ENCODE measurements at places on chromosomes 11 and 22.

DNA sequence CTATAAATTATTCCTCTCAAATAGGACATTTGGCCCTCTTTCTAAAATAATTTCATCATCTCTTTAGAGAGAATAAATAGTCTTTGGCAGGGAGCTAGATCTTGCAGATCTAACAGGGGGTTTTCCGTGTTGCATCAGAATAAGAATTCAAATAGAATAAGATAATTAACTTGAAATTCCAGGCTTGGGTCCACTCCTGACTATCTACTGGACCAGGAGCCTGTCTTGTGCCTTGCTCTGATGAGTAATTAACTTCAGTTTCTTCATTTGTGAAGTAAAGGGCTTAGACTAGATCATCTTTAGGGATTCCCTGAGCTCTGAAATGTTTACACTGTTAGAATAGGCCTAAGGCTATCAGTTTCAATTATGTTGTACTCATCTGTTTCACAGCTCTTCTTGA is 23.5 kb upstream of the TMEM123 start:
- peak; percentile 34 for DNase-seq

GRCh38 chr11:107857550-107858216 is 904 bp downstream of the SLC35F2 start:
- DNase-seq = peak; percentile 13

GRCh38 chr22:35687461-35687860 is 30.2 kb upstream of the APOL5 start:
- no peak for DNase-seq

DNA sequence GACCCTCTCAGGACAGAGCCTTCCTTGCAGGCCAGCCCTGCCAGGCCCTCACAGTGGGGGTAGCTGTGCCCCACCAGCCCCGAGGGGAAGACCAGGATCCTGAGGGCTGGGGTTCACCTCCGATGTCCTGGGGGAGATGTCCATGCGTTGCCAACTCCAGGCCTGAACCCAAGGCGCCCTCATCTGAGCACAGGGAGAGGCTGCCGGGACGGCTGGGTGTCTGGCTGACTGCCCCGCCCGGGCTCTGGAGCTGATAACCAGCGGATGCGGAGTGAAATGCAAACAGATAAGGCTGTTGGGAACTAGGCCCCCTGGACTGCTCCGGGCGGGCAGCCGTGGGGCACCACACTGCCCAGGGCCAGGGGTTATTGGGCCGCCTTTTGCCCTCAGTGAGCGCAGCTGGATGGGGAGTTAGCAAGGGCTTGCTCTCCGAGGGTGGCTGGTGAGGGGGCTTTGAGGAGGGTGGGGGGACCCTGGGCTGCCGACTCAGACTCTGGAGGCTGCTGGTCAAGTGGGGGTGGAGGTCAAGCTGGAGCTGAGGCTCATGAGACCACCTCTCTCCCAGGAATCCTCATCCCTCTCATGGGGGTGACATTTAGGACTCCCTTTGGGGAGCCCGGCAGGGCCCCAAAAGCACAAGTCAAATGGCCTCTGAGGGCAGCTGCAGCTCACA is 5.6 kb upstream of the MUC6 start:
- DNase-seq = no peak

DNA sequence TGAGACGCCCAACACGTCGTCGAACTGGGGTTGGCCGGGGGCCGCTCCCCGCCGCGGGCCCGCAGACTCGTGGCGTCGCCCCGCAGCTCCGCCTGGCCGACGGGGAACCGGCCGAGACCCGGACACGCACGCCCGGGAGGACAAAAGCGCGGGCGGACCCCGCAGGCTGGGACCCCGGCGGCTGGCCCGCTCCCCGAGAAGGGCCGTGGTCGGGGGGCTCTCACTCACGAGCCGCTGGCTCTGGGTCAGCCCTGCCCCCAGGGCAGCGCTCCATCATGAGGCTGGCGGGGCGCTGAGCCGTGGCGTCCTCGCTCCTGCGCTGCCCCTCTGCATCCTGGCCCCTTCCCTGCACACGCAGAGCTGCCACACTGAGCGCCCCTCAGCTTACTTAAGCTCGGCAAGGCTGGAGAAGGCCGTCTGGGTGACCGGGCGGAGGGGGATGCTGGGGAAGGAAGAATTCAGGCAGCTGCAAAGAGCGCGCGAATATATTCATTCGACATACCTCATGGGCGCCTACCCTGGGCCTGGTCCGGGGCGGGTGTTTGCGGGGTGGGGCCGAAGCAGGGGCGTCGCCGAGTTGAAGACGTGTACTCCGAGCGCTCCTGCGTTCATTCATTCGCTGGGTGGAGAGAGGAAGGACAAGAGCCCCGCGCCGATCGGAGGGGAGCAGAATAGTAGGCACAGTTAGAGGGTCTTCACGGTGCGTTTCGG is 579 bp upstream of the CYB5R2 start:
- peak; percentile 49 for DNase-seq

GRCh38 chr11:13321431-13321830 is 43.8 kb downstream of the BMAL1 start:
- no peak for DNase-seq

GRCh38 chr22:50307890-50308596 is 597 bp upstream of the PLXNB2 start:
- DNase-seq = no peak

DNA sequence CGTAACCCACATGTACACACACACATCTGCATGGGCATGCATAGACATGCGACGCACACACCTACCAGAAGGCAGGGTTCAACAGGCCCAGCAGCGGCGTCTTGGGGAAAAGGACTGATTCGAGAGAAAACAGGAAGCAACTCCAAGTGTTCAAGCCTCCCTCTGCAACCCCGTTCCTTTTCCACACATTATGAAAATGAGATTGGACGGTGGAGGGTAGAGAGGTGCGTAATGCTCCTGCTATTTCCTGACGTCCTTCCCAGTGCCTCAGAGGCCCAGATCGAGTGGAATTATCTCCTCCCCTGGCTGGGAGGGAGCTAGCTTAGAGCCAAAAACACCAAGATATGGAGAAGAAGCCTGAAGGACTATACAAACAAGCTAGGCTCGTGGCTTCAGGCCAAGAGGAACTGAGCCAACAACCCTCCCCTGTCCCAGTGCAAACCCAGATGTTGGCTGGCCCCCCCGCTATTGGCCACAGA is 289.2 kb downstream of the MN1 start:
- DNase-seq = peak; percentile 90

- DNase-seq = peak; percentile 51
These were observed 63.9 kb downstream of the MYO7A start for GRCh38 chr11:77191823-77192495.

GRCh38 chr11:3807909-3808860 is at the start of gene PGAP2:
PGAP2 (plus strand) TSS chr11:3808560; CDS start chr11:3811260, 2,700 bp downstream.
- peak; percentile 48 for DNase-seq

DNA sequence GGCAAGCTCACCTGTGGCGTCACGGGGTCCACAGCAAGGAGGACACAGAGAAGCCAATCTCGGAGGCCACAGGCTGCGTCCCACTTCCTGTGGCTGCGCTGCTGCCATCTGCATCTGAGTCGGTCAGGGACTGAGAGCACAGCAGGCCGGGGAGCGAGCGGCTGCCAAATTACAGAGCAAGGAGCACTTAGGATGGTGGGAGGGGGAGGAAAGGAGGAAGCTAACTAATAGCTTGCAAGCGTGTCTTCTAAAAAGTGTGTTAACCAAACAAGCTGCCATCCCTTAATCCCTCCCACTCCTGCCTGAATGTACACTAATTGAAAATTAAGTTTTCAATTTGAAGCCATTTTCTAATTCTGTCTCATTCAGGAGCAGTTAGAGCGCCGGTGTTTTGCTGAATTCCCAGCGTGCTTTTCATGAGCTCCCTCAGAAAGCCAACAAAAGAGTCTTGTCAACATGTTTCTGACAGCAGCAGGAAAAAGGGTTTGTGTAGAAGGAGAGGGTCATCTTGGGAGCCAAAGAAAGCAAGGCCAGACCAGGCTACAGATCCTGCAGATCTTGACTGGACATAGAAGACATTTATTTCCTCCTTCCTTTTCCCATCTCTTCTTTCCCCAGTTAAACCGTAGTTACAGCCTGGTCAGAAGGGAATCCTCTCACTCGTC is 42.4 kb upstream of the API5 start:
- no peak for DNase-seq

GRCh38 chr11:20109731-20110445 is 50.4 kb downstream of the DBX1 start:
- DNase-seq = no peak

DNA sequence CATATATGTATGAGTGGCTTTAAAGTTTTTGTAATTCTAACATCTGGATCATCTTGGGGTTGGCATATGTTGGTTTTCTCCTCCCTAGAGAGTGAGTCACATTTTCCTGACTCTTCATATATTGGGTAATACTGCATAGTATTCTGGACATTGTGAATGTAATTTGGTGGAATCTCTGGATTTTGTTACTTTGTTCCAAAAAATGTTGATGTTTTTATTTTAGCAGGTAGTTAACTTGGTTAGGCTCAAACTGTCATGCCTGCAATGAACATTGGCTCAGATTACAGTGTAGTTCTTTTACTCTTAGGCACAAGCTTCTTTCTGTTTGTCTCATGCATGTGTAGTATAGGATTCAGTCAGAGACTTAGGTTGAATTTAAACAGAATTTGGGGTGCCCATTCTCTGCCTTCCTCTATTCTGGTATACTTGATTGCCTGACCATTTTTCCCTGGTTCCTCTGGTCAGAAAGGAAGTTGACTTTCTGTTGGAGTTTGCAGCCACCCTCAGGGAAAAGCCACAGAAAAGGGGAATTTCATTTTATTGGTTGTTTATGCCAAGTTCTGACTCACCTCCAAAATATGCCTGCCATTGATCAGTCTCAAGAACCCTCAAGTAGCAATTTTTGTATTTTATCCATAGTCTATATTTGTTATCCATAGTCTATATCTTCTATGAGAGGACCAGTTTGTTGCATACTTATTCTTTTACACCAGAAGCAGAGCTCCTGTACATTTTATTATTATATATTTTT is 151.7 kb downstream of the UVRAG start:
- peak; percentile 92 for DNase-seq

DNA sequence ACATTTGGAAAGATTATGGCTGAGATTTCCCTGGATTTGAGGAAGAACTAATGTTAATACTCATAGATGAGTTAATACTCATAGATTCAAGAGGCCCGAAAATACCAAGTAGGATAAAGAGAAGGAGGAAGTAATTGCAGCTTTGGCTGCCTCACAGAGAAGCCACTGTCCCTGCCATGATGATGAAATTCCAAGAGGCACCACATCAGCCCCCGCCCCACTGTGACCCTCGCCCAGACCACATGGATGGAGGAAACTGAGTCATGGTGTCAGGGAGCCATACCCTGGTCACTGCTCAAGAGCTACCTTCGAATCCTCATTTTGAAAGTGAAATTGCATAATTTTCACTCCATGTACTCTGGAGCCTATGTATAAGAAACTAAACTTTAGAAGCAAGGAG is 92.9 kb upstream of the SLC22A12 start:
- no peak for DNase-seq

- no peak for DNase-seq
These were observed 1.2 kb upstream of the GANAB start for GRCh38 chr11:62647609-62648005.

DNA sequence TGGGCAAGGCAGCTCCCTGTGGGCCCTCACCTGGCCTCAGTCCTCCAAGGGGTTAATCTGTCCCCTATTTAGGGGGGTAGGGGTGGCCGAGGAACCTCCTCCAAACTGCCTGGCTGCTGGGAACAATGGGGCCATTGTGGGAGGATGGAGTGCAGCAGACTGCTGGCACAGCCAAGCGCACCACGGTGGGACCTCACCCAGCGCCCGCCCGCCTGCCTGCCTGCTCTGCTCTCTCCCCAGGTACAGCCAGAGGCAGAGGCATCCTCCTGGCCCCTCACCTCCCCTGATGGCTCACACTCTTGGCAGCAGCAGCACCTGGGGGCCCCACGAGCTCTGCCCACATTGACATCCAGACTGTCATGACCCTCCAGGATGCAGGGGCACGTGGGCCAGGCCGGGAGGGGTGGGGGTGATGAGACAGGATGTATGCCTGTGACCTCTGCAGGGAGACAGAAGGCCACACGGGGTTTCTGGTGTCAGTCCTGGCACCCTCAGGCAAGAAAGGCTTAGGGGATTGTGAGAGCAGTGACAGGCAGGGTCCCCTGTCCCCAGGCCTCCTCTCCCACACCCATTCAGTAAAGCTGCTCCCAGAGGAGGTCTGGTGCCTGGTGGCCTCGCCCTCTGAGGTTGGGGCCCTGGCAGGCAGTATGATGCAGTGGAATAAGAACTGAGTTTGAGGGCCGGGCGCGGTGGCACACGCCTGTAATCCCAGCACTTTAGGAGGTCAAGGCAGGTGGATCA is 11.4 kb downstream of the BCL9L start:
- no peak for DNase-seq

DNA sequence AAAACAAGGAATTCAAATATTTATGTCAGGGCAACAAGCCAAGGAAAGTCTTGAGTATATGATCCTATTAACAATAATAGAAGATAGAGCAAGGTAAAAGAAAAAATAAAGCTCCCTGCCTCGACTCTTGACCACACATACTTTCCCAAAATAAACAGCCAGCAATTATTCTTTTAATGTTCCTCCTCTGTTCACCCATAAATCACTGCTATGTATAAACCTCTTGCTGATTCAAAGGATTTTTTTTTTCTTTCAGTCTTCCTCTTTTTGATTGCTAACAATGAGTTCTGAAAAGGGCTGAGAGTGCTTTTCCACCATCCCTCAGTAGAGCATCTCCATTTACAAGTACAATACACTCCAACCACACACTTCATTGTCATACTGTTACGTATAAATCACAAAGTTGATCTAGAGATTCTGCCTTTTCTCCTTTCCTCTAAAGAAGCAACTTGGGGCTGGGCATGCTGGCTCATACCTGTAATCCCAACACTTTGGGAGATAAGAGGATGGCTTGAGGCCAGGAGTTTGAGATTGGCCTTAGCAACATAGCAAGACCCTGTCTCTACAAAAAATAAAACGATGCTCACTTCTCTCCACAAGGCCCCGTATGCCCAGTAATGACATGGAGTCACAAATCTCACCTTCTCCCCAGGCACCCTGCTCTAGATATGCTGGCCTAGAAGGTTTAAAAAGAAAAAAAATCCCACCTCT is 24.0 kb downstream of the RAB30 start:
- DNase-seq = peak; percentile 38

- peak; percentile 15 for DNase-seq
These were observed 53.7 kb upstream of the SPTBN2 start for GRCh38 chr11:66782726-66783125.

DNA sequence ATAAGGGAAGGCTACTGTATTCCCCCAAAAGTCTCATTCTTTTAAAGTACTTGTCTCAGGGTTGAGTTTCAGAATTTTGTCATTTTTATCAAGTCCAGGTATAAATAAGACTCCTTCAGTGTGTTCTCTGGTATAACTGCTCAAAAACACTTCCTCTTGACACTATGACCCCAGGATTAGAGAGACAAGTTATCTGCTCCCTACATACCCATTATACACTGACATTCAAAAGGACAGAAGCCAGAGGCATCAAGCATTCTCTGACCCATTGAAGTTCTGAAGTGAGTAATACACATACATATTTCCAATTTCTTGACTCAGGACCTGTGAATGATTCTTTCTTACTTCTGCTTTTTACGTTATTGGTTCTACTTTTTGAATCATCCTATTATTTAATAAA is 447.8 kb upstream of the CNTN5 start:
- DNase-seq = no peak

GRCh38 chr11:78577495-78577894 is 2.8 kb upstream of the NARS2 start:
- DNase-seq = no peak
